ENCODE measurements at places on chromosomes 2 and 18.
A peak's percentile ranks its signal among the peaks of the same experiment; 100 is the strongest.

DNA sequence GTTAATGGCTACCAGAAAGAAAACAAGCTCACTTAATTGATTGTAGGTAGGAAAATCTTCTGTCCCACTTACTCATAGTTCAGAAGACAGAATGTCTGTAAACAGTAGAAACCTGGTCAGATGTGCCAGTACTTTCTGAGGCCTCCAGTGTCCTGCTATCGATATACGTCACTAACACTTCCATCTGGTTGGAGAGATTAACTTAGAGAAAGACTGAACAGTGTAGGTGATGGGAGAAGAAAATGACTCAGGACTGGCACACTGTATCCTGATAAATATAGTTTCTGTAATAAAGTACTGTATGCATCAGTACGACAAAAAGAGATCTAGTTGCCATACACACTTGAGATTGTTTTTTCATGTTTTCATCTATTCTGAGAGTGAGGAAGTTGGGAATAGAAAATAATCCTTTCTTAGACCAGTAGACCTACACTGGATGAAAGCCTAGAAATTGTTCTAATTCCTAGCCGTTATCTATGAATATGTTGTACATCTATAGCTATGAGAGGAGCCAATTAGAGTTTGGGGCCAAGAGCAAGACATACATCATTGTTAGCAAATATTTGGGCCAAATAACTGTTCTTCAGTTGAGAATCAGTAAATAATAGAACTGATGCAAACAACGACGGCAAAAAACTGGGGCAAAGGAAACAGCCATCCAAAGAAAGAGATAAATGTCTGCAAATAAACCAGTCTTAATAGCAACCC lies 105.9 kb downstream of the NAT8 start:
- no peak for DNase-seq

- no peak for DNase-seq
These were observed 442.1 kb upstream of the TCF4 start for GRCh38 chr18:56030060-56030459.

DNA sequence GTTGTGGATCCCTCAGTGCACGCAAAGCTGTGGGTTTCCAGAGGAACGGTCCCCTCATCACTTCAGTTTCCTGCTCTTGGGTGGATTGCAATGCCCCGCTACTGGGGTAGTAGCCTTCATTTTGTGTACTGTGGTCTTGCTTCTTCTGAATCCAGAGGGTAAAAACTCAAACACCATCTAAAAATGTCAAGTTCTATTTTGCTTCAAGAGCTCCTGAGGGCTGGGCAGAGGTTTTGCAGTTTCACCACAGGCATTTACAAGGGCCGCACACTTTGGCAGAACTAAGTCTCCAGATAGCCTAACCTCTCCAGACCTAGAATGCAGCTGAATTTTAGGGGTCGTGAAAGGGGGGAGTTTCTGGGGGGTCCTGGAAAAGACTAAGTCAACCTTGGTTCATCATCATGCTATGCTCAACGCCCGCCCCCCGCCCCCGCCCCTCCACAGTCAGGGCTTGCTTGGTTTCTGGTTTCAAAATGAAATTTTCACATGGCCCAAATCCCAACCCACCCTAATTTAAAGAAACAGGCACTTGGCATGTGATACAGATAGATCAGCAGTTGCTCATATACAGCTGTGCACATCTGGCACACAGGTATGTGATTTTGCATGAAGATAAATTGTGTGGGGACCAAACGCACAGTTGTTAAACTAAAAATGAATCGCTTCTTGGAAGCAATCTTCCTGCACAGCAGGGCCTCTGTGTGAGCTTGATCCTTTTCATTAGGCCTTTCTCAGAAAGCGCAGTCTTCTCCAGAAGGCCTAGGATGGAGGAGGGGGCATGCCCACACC lies 329.6 kb downstream of the OSR1 start:
- no peak for DNase-seq

DNA sequence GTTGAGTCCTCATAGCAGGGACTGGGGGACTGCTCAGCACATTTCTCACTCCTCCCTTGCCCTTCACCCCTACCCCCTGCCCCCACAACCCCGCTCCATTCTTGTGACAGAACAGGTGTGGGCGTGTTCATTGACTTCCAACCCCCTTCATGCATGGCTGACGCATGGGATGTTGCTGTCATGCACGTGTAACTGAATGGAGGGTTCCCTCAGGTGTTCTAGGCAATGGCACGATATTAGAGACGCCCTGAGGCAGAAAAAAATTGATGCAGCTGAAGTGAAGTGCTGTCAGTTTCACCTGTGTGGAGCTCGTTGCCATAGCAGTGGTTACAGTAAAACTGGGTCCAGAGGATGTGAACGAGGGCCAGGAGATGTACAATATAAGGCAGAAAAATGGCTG lies 6.5 kb upstream of the THOC1 start:
- DNase-seq, result no peak

DNA sequence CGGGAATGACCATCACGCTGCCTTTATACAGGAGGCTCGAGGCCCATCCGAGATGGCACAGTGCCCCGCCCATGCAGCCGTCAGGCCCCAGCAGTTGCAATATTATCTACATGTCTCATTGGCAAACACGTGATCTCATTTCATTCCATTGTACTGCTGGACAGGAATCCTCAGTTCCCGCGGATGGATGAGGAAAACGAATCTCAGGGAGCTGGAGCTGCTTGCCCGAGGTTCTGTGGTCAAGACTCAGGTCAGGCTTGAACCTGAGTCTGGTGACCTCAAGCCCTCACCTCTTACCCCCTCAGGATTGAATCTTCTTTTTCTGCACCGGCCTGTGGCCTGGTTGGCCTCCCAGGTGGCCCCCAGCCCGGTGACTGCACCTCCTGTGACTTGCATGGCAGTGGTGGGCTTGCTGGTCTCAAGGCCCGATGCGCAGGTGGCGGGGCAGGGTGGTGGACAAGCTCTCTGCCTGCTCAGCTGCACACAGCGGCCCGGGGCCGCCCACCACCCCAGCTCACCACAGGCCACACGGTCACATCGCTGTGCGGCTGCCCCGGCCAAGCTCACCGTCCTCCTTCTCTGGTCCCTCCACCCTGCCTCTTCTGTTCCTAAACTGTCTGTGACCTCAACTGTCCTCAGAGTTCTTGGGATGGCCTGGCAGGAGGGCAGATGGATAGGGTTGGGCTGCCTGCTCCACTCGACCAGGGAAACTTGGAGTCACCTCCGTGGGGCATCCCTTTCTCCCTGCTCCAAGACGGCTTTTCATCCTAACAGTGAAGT lies 52.0 kb upstream of the HS6ST1 start:
- DNase-seq, result no peak

- no peak for DNase-seq
These were observed 87.6 kb downstream of the CYRIA start for GRCh38 chr2:16578081-16578480.

- no peak for DNase-seq
These were observed 37.9 kb upstream of the CTAGE1 start for GRCh38 chr18:22455425-22456115.

- no peak for DNase-seq
These were observed 106.9 kb upstream of the PPP1CB start for GRCh38 chr2:28644760-28645159.

DNA sequence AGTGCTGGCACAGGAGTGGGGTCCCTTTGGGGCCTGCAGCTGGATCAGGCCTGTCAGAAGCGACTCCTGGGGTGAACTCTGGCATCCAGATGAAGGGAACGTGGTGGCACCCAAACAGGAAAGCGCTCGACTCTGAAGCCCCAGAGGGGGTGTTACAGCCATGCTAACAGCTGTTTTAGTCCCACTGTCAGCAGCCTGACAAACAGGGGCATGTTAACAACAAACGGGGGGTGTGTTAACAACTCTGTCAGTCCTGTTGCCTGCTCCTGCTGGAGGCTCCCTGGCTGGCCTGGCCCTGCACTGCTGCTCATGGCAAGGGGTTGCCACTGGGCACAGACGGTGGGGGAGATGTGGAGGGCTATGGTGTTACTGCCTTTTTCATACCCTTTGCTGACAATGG lies 2.6 kb upstream of the RNU2-63P start:
- DNase-seq, result no peak

- DNase-seq, result no peak
These were observed 85.1 kb downstream of the ANTXR1 start for GRCh38 chr2:69097891-69098655.

- DNase-seq, result no peak
These were observed 89.6 kb downstream of the COMMD1 start for GRCh38 chr2:61995065-61995464.

DNA sequence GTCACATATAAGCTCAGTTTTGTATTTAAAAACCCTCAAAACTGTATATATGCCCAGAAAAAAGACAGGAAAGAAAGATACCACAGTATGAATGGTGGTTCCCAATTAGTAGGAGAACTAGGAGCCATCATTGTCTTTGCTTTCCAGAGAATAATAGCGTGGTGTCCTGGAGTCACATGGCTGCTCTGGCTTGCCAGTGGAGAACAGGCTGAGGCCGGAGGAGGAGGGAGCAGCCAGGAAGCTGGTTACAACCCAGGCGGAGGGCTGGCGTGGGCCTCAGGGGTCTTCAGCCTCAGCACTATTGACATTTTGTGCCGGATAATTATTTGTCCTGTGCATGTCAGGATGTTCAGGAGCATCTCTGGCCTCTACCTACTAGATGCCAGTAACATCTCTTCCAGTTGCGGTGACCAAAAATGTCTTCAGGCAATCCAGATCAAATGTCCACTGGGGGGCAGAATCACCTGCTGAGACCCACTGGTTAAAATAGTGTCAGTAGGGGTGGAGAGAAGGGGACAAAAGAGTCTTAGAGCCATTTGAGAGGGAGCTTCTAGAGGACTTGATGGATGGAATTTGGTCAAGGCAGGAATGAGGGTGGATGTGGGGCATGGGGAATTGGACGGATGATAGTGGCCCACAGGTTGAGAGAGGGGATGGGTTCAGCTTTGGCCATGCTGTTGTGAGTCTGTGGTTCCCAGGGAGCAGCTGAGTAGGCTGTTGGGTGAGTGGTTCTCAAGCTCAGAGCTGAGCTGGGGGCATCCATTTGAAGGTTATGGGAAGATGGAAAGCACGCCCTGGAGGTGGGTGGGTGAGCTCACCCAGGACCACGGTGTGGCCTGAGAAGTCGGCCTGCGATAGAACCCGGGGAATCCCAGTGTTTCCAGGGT lies 144.9 kb downstream of the AGAP1 start:
- no peak for DNase-seq

DNA sequence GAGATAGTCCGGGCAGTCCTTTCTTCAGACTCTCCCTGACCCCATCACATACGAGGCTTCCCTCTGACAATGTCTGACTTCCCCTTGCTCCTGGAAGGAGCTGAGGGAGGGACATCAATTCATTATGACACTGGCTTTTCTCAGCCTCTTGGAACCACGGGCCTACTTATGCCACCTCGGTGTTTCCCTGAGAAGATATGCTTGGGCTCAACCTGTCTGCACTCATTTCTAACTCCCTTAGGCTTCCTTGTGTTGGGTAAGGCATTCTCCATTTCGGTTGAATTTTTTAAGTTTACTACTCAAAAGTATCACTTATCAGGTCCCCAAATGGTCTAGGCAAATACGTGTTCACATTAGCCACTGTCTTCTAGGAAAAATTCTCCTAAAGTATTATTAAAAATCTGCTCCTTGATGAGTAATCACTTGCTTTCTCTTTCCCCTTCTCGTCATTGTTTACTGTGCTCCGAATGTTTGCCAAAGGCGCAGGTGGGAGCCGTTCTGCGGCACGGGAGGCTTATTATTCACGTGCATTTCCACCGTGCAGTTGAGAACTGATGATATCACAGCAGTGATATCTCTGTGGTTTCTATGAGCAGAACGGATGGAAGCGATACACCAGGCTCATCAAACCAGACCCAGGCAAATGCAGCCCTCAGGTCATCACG lies 33.1 kb downstream of the ARL4C start:
- no peak for DNase-seq

DNA sequence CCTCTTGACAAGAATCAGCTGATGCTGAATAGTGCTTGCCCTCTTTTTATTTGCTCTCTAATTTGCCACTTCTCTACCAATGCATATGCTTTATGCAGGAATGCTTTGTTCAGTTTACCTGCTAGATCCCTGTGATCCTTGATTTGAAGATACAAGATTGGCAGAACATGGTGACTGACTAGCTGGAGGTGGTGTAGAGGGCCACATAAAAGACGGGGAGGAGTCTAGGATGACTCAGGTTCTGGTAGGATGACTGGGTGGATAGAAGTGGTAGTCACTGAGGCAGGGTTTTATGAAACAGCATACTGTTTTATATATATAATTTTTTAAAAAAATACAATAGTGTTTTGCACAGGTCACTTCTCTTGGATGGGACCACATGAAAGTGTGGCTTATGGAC lies 6.3 kb upstream of the ADGRF3 start:
- DNase-seq, result no peak

DNA sequence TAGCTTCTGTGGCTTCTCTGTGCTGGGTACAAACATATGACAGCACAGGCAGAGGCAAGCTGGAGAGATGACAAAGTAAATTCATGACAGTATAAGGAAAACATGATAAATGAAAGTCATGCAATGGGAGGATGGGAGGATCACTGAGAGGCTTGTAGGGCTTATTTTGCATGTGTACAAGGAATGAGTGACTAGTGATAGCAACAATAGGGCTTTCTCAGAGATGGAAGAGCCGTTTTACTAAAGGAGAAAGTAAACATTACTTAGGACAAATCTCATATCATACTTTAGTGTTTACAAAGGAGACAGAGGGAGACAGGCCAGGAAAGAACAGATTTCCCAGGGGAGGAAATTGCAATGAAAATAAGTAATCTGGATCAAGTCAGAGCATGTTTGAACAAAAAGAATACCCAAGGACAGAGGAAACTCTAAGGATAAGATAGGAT lies 82.5 kb upstream of the RBMS1 start:
- no peak for DNase-seq

- DNase-seq, result no peak
These were observed 22.2 kb downstream of the PDK1 start for GRCh38 chr2:172578054-172578453.

- DNase-seq, result no peak
These were observed 13.6 kb downstream of the FRZB start for GRCh38 chr2:182852801-182853200.

DNA sequence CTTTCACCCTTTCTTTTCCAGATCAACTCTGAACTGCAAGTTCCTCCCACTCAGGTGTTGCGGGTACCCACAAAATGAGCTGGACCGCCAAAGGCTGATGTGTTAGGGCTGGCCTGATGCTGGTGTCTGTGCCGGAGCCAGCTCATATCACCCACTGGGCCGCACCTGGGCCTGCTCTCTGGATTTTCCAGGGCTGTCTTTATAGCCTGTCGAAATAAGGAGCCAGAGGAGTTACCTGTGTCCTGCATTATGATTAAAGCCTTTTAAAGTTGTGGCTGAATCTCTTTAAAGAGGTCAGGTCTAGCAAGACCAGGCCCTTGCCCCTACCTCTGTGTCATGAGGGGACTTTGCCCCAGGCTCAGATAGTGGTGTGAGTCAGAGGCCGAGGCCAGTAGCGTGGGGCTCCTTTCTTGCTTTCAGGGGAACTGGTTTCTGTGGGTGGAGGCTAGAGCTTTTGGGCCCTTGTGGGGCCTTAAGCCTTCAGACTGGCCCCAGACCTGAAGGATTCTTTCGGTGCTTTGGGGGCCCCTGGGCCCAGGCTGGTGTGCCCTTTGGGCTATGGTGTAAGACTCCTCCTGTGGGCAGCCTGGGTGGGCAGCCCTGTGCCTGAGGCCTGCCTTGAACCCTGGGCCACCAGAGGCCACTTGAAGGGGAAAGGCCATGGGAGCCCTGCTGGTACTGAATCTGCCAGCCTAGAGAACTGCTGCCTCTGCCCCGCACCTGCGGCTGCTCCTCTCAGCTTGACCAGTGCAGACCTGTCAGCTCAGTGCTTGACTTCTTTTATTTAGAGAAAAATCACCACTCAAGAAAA lies 21.3 kb downstream of the OTOF start:
- DNase-seq, result peak; percentile 82

GRCh38 chr18:46250812-46251173 lies 146.6 kb downstream of the HAUS1 start:
- DNase-seq, result no peak

Data from HepG2 (cell line).